Forelimb muscle (tissue), 1 donor: ENCODE measurements at places on chromosomes 5 and 9.

GRCh38 chr9:69249337-69249736 lies 75.3 kb downstream of the TJP2 start:
- no peak for DNase-seq

DNA sequence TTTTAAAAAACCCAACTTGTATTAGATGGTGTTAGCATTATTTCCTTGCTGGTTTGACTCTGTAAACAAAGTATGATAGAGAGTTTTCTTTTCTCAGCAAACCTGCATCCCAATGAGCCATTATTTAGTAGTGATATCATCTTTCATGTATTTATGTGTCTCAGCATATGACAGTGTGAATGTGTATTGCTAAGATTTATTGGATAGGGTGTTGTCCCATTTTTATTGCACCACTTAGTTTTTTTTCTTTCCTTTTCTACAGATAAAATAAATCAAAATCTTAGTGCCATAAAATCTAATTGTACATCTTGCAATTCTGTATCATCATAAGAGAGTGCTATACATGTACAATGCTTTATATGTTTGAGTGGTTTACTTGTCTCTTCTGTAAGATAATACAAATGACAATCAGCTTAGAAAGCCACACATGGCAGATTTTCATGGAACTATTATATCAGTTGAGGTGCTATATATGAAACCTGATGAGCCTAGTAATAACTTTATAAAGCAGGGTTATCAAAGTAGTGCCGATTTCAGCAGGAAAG lies 149.2 kb upstream of the CYLC2 start:
- no peak for DNase-seq

DNA sequence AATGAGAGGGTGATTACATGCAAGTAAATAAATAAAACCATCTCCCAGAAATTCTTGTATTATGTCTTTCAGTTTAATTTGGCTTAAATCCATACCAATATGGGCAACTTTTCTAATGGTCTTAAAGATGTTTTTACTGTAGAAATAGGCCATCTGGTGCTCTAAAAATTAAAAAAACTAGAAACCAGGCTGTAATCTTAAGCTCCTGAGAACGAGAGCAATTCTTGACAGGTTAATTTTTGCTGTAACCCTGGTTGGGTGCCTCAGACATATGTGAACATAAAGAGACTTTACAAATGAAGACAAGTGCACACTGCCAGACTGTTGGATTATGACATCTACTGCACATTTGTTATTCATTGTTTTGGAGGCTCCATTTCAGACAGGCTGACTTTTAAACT lies 246.8 kb upstream of the DAB2 start:
- no peak for DNase-seq

DNA sequence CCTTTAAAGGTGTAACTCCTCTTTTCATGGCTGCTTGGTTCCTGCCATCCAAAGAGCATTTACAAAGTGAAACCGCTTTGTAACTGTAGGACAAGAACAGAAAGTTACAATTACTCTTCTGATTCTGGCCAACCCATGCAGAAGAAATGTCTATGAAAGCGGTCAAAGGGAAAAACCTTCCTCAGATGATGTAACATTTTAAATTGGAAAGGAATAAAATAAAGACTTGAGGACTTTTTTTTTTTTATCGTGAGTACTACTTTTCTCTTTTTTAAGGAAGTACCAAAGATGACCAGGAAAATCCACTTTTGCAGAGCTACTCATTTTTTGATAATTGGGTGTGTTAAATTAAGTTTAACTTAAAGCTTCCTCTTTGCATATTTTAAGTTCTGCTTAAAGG lies 13.0 kb upstream of the C9orf72 start:
- no peak for DNase-seq

GRCh38 chr9:91805031-91805430 lies 145.0 kb downstream of the ROR2 start:
- no peak for DNase-seq
